ENCODE measurements at places on chromosomes 7 and 10.

GRCh38 chr7:18997477-18998150, 119.8 kb downstream of the TWIST1 start:
- DNase-seq, result no peak

DNA sequence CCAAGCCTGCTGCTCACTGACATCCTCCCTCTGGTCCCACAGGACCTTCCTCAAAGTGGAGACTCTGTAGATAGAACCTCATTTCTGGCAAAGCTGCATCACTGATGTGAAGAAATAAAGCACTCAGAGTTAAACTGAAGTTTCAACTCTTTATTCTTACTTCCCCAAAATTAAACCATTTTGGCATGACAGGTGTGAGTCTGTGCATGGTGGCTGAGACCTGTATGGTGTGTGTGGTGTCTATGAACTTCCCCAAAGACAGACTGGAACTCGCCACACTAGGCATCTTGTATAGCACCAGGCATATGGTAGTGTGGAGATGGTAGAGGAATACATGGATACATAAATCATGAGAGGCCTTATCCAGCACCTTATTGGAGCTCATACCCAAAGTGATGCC, 6.6 kb upstream of the WDFY4 start:
- no peak for DNase-seq

GRCh38 chr10:48568546-48568945, 36.3 kb downstream of the ARHGAP22 start:
- no peak for DNase-seq

DNA sequence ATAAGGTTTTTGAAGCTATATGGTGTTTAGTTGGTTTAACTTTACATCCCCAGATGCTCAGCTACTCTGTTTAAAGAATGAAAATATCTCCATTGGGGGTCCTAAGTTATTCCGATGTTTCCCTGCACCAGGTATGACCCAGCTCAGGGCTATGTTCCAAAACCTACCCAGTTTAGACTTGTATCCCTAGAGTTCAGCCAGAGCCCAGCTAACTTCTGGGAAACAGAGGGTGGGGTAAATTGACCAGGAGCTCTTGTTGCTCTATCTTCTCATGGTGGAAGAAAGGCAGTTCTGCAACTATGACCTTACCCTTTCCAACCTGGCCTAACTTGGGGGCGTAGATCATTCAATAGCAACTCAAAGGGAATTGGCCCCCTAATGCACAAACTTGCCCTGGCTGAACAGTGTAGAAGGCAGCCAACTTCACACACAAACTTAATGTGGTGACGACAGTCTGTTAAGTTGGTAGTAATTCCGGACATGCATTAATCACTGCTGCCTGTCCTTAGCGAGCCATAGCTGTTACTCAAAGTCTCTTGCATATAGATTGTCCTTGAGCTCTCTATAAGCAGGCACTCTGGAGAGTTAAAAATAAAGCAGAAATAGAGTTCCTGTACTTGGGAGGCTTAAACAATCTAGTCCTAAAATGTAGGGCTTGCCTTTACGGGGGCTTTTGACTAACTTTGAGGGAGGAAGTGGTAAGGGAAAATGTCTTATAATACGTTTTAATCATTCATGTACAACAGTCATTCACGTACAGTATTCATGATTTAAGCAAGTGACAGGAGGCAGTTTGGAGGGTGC, 5.3 kb upstream of the ZNRF2 start:
- DNase-seq, result no peak

DNA sequence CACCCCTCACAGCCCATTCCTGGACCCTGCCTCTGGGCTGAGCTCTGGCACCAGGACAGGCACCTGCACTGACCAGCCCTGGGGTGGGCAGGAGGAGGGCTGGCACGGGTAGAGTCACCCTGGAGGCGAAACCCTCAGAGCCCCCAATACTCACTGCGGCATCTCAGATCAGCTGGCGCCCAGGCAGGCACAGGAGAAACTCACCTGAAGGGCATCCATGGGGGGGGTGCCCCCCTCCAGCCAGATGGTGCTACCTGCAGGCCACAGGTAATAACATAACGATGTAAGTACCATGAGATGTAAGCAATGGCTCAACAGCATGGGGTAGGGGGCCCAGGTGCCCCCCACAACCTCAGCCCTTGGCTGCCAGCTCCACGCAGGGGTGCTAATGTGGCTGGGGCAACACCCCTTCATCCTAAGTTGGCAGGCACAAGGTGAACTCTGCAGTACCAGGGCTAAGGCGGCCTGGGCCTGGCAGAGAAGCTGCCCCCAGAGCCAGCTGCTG, 12.1 kb upstream of the PYROXD2 start:
- DNase-seq, result no peak

- no peak for DNase-seq
Observed at GRCh38 chr10:19549503-19549902, 266.7 kb upstream of the PLXDC2 start.

DNA sequence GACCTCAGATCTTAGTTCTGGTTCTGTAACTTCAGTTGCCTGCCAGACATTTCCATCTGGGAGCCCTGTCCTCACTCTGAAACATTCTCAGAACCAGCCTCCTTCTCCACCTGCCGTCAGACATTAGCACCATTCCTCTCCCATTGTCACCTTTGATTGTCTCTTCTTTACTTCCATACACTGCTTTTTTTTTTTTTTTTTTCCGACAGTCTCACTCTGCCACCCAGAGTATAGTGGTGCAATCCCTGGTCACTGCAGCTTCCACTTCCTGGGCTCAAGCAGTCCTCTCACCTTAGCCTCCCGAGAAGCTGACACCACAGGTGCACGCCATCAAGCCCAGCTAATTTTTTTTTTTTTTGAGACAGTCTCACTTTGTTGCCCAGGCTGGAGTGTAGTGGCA, 21.1 kb upstream of the HIPK2 start:
- DNase-seq, result no peak

GRCh38 chr7:140621401-140622021, 19.1 kb downstream of the DENND2A start:
- no peak for DNase-seq

- DNase-seq, result no peak
Observed at GRCh38 chr7:142300689-142301088, 42.8 kb upstream of the PRSS58 start.

- DNase-seq, result no peak
Observed at GRCh38 chr10:62912086-62912485, 95.9 kb upstream of the EGR2 start.

DNA sequence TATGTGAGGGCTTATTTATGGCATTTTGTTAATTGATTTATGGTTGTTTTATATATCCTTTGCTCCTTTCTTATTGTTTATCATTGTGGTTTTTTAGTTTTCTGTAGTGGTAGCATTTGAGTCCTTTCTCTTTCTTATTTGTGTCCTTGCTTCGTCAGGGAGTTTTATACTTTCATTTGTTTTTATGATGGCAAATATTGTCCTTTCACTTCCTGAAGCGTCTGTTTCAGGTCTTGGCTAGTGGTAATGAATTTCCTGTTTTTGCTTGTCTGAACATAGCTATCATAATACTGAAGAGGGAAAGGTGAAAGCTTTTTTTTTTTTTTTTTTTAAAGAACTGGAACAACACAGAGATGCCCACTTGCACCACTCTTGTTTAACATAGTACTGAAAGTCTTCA, 228.2 kb downstream of the ATRNL1 start:
- DNase-seq, result no peak

GRCh38 chr10:69092959-69093850, 5.3 kb downstream of the SRGN start:
- peak; percentile 33 for DNase-seq

- no peak for DNase-seq
Observed at GRCh38 chr7:17677408-17677807, 262.9 kb downstream of the SNX13 start.

- no peak for DNase-seq
Observed at GRCh38 chr7:141864765-141865447, 23.6 kb upstream of the PRSS37 start.

All from SHP77 (cell line).